Activated T-helper 1 cell treated with anti-CD3 and anti-CD28 coated beads, Interleukin-12 subunit alpha, Interleukin-12 subunit beta, Interleukin-2, Interleukin-4 antibody, amounts not matched to agents 30 ng/mL and 10 ng/mL and 1 ng/mL, durations not matched to agents 14 hours and 24 hours and 36 hours (primary cell): ENCODE measurements at places on chromosomes 11 and 22. TPM values are rescaled to one million over a fixed set of nuclear protein-coding genes. Genes with fewer than 3 reads are reported as not detected.

DNA sequence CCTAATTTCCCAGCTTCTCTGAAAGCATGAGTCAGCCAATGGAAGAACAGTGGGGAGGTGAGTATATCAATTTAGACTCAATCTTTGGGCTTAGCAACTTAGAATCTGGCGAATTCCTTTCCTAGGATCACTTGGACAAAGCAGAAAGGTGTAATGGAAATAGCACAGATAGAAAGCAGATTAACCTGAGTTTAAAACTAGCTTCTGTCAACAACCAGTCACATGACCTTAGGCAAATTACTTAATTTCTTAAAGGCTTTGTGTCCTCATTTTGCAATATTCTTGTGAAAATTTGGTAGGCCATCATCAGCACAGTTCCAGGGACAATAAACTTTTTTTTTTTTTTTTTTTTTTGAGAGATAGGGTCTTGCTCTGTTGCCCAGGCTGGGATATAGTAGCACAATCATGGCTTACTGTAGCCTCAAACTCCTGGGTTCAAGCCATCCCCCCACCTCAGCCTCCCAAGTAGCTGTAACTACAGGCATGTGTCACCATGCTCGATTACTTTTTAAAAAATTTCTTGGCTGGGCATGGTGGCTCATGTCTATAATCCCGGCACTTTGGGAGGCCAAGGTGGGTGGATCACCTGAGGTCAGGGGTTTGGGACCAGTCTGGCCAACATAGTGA, 40.8 kb upstream of the PCF11 start:
- no peak for DNase-seq

GRCh38 chr22:33897448-33897835, 22.8 kb downstream of the LARGE1 start:
- DNase-seq = no peak

DNA sequence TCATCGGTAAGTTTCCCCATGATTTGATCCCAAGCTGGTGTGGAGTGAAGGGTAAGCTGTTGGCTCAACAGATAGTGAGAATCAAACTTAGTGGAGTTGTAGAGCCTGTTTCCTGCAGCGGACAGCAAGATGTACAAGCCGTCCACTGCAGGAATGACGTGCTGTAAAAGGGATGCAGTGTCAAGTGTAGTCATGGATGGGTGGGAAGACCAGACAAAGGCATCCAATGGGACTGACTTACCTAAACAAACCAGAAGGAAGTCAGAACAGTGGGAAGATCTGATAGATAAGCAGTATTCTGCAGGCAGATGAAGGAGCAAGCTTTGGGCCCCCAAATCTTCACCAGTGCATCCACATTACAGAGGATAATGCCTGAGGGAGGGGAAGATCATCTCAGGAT, 8.8 kb downstream of the ZBTB16 start:
- DNase-seq = no peak

Gene TRIM29
- not detected in 2 replicates for total RNA-seq

Gene PRR5L
- 56.6 and 64.0 TPM in 2 replicates for total RNA-seq

Gene P2RX6
- total RNA-seq = 0.18 and 0.22 TPM in 2 replicates
